NCI-H2227 treated with DMSO at 0.1 percent for 48 hours (cell line): ENCODE measurements at places on chromosomes 1 and 21.

DNA sequence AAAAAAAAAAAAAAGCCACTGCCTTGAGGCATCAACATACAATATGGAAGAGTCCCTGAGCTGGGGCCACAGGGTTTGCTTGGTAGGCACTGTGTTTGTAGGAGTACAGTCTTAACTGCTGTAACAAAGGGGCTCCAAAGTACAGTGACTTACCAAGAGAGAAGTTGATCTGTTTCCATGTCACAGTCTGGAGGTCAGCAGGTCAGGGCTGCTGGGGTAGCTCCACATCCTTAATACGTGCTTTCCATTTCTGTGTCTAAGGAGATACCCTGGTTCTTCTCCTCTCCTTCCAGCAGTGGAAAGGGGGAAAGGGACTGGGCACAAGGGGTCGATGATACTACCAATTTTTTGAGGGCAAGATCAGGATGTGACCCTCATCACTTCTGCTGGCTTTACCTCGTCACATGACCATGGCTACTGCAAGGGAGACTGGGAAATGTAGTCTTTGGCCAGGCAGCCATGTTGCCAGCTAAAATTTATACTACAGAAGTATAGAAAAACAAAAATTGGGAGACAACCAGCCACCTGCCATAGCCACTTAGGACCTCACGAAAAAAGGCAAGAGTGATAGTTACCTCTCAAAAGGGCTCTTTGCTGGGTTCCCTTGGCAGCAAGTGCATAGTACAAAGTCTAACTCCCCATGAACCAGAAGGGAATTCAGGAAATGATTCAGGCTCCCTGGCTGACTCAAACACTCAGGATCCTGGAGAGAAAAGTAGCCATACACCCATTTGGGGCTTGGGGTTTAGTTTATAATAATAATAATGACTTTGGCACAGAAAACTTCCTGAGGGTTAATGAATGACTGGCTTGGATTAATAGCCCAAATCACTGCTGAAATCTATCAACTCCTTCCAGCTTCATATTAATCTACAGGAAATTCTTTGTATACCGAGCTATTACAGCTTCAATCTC, 52.7 kb upstream of the ATP5PO start:
- no peak for DNase-seq

GRCh38 chr1:160827418-160827817, 31.4 kb downstream of the LY9 start:
- no peak for DNase-seq

DNA sequence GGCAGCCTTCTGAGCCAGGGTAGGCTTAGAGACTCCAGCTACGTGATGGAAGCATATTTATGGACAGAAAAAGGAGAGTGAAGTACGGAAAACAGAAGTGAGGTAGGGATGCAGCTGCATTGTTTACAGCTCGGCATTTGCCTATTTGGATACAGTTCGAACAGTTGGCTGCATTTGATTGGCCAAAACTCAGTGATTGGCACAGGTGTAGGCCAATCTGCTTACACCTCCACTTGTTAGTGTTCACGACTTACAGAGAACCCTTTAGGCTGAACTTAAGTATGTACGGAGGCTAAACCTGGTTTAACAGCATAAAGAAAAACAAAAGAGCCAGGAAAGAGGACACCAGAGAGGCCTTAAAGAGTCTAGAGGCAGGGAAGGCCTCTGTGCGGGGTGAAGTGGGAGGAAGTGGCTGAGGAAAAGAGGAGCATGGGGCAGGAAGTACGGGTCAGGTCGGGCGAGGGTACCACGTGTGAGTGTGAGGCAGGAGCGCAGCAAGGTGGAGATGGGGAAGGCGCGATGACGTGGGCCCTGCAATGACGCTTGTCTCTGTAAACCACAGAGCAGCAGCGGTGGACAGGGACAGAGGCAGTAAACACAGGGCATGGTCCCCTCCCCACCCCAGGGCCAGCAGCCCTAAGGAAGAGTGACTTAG, 32.0 kb downstream of the RSPH1 start:
- DNase-seq = no peak

- no peak for DNase-seq
These were observed 727.6 kb upstream of the CHRM3 start for GRCh38 chr1:238658763-238659162.

DNA sequence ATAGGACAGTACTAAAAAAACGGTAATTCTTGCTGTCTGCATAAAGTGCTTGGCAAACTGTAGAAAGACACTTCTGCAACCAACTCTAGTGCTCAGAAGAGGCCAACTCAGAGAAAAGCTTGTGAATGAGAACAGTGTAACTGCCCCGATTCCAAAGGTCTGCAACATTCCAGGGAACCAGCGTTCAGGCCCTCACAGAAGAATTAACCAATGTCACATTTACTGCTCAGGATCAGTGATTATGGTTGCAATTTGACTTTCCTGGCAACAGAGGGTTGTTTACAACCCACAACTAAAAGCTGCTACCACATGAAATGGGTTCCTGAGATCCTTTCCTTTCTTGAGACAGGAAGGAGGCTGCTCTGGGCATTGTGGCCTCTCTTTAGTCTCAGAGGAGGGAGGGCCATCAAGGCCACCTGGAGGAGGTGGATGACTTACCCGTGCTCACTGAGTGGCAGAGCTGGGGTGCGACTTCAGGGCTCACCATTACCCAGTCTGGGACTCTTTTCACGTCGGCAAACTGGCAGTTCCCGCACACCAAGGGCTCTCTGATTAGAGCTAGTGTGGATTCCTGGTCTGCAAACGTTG, 15.3 kb downstream of the SRSF4 start:
- no peak for DNase-seq

- no peak for DNase-seq
These were observed 242.4 kb upstream of the LYPLAL1 start for GRCh38 chr1:218931324-218931723.

DNA sequence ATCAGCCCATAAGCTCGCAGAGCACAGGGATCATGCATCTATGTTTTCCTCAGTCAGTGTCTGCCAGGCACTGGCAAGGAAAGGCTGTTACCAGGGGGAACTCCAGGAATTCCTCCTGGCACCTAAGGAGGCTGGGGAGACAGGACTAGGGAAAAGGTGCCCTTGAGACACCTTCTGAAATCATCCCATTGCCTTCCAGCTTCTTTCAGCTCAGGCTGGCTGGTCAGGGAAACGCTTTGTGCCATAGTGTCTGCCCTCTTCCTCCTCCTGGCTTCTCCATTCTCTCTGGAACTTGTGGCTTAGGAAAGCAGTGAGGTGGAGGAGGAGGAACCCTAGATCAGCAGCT, 13.8 kb downstream of the LMNA start:
- no peak for DNase-seq

GRCh38 chr1:10553118-10553517, 78.4 kb downstream of the PEX14 start:
- no peak for DNase-seq

DNA sequence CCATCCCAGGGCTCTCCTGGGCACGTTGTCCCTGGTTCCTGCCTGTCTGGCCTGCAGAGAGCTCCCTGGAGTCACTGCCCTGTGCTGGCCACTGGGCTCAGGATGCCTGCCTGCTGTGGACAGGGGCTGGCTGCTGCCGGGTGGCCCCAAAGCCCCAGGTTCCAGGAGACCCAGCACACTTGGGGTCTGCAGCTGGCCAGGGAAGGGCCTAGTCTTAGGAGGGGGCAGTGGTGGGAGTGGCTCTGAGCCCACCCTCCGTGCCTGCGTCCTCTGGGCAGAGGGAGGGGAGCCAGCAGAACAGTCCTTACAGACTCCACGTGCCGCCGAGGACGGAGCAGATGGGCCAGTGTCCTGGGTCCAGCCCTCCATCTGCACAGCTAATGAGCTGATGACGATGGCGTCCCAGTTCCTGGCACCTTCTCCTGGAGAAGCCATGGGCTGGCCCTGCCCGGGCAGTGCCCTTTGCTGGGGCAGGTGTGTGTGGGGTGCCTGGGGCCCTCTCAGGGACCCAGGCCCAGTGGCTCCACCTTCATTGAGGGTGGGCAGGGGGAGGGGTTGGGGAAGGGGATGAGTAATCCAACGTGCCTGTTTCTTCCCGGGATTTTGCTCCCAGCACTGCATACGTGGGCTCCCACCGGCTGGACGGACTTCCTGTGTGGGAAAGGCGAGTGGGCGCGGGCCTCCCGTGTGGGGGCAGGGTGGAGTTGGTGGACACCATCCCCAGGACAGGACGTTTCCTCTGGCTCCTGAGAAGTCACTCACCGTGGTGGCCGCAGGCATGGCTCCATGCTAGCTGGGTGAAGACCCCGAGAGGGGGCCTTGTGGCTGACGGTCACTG, 6.8 kb upstream of the PLCH2 start:
- no peak for DNase-seq

DNA sequence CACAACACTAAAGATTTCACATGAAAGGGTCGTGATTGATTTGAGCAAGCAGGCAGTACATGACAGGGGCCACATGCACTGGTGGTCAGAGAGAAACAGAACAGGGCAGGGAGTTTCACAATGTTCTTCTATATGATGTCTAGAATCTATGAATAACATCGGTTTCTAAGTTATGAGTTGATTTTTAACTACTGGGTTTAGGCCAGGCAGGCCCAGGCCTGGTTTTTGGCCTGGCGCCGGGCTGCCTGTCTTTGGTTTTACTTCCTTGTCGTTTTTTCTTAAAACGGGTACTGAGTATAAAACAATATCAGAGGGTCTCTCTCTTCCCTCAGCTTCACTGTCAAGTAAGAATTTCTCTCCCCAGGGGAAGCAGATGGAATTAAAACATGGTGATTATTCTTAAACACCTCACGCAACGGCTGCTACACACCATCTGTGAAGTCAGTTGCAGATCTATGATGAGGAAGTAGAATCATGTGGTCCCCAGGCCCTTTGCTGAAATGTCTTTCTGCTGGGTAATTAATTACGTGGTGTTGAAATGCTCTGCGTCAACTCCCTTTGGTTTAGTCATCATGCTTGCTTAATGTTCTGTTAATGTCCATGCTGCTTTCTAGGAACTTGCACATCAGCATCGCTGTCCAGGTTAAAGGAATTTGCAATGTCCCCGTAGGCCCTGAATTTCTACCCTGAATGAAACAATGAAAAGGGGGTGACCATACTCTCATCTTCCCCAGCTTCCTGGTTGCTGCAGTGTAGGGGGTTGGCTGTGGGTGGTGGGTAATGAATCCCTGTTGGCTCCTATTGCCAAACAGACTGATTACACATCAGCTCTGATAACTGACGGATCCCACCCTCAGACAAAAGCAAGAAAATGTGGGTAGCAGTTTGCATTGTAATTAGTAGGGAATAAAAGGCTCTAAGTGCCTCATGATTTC, 70.3 kb downstream of the SERINC2 start:
- DNase-seq = no peak

DNA sequence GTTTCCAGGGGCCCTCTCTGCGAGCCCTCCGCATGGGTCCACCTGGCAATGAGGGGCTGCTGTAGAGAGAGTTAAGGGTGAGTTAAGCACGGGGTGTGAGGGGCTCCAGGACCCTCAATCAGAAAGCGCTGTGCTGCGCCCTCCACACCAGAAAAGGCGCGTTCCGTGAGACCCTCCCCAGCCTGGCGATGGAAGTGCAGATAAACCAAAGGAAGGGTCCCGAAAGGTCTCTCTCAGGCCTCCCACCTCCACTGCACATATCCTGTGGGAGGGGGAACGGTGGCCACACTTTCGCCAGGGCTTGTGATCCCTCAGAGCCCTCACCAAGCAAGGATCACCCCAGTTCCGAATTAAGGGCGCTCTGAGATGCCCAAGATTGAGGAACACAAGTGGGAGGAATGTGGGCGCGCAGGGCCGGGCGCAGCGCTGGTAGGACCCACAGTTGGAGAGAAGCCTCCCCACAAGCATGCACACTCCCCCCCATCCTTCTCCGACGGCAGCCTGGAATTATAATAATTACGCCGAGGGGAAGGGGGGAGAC, 1.1 kb downstream of the WNT3A start:
- no peak for DNase-seq

GRCh38 chr1:20725189-20726117, 7.0 kb downstream of the SH2D5 start:
- no peak for DNase-seq

DNA sequence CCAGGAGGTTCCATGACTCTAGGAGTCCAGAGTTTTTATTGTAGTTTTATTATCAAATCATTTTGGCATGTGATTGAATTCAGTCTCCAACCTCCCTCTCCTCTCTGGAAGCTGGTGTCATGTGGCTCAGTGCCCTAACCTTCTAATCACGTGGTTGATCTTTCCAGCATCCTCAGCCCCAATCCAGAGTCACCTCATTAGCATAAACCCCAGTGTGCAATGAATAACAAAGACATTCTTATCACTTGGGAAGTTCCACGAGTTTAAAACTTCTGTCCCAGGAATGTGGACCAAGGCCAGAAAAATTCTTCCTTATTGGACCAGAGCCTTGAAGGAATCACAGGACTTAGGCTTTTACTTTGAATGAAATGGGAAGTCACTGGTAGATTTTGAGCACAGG, 52.2 kb downstream of the KIRREL1 start:
- DNase-seq = no peak

GRCh38 chr1:74790453-74790852, 57.5 kb downstream of the TYW3 start:
- DNase-seq = no peak

DNA sequence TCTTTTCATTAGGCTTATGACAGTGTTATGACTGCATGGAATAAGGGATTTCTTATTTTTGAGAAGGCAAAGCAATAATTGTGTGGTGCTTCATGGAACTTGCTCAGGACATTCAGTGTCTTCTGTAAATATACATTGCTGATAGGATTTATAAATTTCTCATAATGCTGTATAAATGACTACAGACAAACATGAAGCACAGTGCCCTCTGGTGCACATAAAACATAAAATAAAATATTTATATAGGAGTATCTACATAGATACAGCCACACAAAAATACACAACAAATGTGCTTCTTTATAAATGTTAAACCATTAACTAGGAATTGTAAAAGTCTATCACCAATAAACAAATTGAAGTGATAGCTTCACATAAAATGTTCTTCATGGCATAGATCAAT, 24.1 kb downstream of the BRINP3 start:
- DNase-seq = no peak

DNA sequence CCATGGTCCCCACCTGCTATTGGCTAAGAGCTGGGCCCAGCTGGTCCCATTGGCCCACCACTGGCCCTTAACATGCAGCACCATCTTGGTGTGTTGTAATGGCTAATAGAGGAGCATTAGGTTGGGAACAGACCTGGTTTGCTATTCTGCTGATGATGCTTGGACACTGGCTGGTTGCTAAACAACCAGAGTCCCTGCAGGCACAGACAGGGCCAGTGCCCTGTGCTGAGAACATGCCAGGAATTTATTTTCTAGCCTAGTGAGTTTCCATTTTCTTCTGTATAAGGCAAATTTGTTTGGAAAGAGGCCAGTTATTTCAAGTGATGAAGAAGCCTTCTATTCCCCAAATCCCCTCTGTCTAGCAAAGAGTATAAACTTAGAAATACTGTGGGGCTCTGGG, 42.9 kb upstream of the TDRD10 start:
- DNase-seq = no peak

DNA sequence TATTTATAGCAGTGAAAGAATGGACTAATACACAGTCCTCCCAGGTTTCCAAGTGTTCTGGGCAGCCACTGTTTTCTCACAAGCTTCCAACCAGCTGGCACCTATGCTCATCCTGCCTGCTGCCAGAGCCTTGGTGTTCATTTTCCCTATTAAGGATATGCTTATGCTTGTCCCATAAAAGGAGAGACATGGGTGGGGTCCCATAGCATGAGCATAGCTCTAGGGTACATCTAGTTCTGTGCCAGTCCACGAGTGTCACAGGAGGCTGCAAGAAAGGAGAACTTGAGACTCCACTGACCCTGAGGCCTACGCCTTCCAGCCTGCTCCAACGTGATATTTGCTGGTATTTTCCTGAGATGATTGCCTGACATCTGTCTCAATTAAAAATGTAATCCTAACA, 192.4 kb upstream of the PTGFR start:
- DNase-seq = no peak
